ENCODE measurements at places on chromosomes 11 and 22.

DNA sequence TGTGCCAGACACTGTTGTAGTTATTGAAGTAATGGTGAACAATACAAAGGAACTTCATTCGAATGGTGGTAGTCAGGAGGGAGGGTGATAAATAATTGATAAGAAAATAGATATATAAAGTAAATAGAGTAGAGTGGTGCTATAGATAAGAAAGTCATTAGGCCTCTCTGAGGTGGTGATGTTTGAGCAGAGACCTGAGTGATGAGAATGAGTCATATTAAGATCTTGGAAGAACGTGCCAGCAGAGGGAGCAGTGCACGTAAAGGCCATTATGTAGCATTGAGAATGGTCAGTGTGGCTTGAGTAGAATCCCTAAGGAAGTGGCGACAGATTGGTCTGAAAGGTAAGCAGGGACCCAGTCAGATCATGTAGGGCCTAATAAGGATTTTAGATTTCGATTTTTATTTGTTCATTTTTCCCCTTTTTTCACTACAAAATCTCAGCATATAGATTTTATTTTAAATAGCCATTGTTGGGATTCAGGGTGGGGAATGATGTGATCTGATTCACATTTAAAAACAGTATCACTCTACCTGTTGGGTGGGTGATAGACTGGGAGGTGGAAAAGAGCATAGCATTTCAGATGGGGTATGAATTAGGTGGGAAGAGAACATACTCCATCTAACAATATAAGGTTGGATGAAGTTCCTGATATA is 44.7 kb downstream of the CCDC90B start:
- no peak for DNase-seq

DNA sequence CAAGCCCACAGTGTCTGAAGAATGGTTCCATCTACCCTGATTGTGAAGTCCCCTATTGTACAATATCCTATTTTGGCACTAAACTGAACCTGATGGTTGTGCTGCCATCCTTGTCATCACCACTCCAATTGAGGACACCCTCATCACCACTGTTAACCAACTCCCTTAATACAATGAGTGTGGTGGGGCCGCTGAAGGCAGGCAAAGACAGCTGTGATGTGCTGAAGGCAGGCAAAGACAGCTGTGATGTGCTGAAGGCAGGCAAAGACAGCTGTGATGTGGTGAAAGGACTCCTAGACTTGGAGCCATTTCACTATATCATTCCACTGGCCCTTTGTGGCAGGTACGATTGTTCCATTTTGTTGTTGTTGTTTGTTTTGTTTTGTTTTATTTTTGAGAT is 481.6 kb downstream of the SOX6 start:
- DNase-seq: no peak

GRCh38 chr11:62438641-62439040 is 19.8 kb downstream of the SCGB1A1 start:
- no peak for DNase-seq

GRCh38 chr11:111448414-111448813 is 63.8 kb downstream of the BTG4 start:
- no peak for DNase-seq

GRCh38 chr22:37077802-37078448 is 26.4 kb downstream of the KCTD17 start:
- peak; percentile 76 for DNase-seq

DNA sequence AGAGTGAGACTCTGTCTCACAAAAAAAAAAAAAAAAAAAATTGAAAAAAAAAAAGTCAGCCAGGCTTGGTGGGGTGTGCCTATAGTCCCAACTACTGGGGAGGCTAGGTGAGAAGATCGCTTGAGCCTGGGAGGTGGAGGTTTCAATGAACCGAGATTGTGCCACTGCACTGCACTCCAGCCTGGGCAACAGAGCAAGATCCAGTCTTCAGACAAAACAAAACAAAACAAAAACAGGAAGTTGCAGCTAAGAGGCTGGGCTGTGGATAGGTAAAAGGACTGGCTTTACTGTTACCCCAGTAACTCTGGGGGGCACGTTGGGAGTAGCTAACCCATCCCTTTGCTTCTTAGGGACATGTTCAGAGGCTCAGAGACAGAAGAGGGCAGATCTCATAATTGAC is 6.3 kb upstream of the PC start:
- no peak for DNase-seq

- DNase-seq: no peak
These were observed 2.7 kb upstream of the ARHGAP42 start for GRCh38 chr11:100684101-100685065.

DNA sequence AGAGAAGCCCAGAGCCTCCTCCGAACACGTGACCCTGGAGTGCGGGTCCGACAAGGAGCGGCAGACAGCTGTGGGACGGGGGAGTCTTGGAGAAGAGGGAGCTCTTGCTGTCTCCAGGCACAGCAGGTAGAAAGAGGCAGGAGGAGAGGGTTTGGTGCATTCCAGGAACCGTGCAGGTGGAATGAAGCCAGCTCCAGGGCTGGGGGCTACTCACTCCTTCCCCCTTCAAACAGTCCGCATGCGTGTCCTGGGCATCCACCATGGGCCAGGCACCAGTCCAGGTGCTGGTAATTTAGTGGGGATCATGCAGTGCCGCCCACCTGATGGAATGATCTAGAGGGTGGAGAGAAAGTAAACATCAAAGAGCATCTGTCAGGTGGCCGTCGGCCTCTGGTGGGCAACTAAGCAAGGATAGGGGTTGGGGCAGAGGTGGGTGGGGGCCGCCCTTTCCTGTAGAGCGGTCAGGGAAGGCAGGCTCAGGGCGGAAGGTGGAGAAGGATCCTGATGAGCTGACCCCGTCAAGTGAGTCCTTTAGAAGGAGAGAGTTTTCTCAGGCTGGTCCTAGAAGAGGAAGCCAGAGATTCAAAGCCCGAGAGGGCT is 850.0 kb downstream of the TBC1D22A start:
- DNase-seq: no peak

GRCh38 chr11:120125024-120125423 is 12.9 kb downstream of the TRIM29 start:
- no peak for DNase-seq

- DNase-seq: no peak
These were observed 63.4 kb downstream of the LRP5 start for GRCh38 chr11:68375766-68376165.

DNA sequence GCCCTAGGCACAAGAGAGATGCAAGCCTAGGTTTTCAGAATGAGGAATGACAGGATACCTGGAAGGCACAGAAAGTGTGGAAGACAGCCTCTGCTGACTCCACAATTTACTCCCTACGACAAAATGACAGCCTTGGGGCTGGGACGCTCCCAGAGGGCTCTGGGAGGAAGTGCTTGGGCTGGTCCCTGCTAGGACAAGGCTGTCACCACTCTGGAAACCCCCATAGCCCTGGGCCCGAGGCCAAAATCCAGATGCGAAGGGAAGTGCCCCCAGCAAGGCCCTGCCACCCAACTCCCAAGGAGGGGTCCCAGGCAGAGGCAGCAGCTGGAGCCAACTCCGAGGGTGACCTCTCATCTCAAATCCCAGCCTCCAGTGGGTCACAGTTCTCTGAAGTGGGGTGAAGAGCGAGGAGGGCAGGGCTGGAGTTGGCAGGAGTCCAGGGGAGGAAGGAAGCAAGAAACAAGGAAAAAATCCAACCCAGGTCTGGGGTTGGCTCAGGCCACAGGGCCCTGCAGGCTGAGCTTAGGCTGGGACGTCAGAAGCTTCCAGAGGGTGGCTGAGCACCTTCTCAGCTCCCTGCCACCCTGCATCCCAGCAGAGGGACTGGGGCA is 6.3 kb upstream of the CDC42EP2 start:
- DNase-seq: no peak

DNA sequence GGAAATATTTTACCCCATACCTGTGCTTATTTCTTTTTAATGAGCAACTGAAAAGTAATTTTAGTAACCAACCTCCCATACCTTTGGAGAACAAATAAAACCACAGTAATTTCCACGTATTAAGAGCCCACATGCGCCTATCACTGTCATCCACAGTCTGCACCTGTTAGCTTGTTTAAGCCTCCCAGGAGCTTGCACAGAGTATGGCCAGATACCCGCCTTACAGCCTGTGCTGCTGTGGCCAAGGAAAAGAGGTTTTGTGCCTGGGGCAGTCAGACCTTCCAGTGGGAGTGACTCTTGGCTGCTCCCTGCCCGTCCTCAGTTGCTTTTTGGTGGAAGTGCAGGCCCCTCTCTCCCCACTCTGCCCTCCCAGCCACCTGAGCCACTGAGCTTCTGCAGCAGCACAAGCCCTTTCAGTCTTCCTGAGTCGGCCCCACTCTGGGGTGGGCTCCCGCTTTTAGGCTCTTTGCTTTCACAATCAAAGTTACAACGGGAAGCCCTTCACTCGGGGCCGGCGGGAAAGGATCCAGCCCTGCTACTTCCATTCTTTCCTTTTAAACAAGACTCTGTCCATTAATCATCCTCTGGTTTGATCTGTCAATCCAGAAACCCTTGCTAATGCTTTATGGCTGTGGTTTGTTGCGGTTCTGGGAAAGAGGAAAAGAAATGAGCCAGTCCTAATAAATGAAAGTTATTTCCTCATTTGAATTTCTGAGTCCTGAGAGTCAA is 308.8 kb downstream of the TBC1D22A start:
- DNase-seq: no peak

DNA sequence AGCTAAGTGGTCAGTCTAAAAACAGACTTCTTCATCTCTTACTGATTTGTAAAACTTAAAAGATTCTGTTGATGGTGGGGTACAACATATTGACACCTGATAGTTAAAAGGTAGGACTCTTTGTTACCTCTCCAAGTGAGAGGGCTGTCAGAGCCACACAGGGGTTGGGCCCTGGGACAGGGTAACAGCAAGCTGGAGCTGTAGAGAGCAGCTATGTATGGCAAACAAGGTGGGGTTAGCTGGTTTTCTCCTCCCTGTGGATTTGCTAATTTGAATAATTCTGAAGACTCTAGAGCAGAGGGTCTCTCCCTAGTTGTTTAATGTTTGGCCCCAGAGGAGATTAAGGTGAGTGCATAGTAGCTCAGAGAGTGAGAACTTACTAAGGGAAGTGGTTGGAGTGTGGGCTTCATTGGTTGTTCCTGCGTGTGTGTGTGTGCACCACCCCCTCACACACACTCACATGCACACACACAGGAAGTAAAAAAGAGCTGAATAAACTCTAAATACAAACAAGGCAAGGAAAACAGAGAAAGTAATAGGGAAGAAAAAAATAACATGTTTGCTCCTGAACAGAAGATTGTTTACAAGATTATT is 9.2 kb upstream of the GAS2 start:
- DNase-seq: no peak

GRCh38 chr11:84566671-84567070 is 1060.5 kb downstream of the DLG2 start:
- DNase-seq: no peak

DNA sequence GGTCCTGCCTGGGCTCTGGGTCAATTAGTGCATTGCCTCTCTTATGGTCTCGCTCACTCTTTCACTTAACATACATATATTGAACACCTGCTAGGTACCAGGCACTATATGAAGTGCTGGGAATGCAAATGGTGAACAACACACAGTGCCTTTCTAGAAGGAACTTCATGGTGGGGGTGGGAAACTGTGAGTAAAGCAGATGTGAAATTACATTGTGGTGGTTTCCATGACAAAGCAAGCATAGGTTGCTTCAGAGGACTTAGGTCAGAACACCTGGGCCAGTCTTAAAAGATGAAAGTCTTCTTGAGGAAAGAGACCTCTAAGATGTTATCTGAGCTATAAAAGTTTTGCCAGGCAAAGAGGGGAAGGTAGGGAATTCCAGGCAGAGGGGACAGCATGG is 231.3 kb downstream of the BUD13 start:
- no peak for DNase-seq

DNA sequence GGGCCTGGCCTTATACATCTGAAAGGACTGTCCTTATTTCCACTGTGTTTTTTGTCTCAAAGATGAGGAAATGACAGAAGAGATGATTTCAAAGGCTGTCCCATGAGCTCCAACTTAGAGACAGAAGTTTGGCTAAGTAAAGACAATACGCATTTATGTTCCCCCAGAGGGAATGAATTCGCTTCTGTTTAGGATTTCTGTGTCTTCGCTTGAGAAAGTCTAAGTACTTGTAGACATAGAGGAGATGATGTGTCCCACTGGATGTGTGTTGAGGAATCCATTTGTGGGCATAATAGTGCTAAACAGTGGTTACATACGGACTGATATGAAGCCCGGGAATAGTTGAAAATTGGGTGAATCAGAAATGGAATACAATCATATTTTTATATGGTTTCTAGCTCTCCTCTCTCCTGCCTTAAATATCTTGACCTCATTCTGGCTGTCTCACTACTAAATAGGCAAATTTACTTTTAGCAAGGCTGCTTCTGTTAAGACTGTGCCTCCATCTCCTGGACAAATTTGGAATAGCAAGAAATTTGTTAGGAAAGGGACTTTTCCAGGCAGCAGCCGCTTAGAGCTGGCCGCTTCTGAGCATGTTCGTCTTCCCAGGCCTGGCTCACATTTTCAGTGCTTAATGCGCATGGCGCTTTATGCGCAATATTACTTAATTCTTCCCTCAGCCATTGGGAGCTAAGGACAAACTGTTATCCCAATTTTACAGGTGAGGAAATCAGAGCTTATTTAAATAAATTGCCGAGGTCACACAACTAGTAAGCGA is 1.9 kb upstream of the PEX26 start:
- no peak for DNase-seq

GRCh38 chr11:8099291-8099899 is 18.4 kb downstream of the TUB start:
- peak; percentile 58 for DNase-seq

DNA sequence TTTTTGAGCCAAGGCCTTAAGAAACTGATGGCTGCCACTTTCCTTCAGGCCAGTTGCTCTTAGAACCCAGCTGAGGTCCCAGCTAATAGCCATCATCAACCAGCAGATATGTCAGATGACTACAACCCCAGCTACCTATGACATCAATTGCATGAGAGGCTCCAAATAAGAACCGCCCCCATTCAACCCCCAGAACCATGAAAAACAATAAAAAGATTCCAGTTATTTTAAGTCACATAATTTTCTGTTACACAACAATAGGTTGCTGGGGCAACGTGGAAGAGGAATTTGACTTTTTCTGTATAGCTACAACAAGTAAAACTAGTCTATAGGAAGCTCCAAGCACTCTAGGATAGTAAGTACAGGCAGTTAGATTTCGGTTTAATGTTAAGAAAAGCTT is 216.3 kb upstream of the MTNR1B start:
- no peak for DNase-seq

GRCh38 chr22:26380072-26380830 is 48.8 kb upstream of the ASPHD2 start:
- DNase-seq: no peak

DNA sequence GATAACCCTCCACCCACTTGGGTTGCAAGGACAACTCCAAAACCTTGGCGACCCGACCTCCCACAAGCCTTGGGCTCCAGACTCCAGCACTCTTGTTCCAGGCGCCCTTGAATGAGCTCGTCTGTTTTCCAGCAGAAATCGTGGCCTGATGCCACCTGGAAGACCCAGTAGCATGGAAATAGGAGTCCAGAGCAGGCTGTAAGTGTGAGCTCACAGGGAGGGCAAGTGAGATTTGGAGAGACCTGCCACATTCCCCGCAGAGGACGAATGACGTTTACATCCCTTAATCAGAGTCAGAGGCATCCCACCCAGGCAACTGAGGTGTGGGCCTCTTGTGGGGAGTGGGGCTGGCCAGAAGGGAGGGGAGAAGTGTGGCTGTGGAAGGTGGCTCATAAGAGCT is 71.9 kb downstream of the LDLRAD3 start:
- no peak for DNase-seq

GRCh38 chr11:22728600-22729389 is 62.4 kb downstream of the GAS2 start:
- no peak for DNase-seq
